ENCODE measurements at places on chromosomes 13 and 19.

DNA sequence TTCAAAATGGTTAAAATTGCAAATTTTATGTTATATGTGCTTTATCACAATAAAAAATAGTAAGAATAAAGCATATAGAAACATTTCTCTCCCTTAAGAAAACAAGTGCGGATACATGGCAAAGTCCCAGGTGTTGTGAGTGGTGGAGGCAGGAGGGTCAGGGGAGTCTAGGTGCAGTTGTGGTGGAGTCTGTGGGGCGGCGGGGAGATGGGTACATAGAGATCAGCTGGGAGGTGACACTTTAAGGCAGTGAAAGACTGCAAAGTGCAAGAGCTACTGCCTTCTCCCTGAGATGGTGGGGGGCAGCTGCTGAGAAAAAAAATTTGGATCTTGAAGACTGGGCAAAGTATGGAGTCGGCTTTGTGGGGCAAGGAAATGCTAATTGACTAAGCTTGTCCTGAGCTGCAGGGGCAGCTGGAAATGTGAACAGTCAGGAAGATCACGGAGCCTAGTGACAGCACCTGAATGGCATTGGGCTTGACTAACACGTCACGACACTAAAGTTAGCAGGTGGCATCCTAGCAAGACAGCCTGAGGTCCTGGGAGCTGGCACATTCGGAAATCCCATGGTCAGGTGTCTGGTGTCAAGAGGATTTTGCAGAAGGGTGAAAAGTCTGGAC, 72.9 kb upstream of the IRS2 start:
- DNase-seq, result no peak

DNA sequence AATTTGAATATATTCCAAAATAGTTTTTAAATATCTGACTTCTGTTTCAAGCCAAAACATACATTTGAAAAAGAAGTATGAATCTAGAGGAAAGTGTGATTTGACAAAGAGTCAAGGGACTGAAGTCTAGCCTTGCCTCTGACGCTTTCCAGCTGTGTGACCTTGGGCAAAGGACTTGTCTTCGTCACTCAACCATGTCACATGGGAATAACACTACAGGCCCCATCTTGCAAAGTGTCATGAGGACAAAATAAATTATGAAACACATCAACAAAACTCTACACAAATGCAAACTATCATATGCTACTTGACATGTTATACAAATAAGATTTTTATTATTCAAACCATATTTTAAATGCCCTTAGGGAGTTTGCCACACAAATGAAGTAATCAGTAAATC, 73.0 kb downstream of the CYSLTR2 start:
- no peak for DNase-seq

GRCh38 chr13:100530671-100531213, 57.8 kb downstream of the GGACT start:
- no peak for DNase-seq

- no peak for DNase-seq
These were observed 15.2 kb upstream of the PAK4 start for GRCh38 chr19:39110263-39110967.

GRCh38 chr13:30148171-30148754, 159.1 kb downstream of the KATNAL1 start:
- no peak for DNase-seq

- no peak for DNase-seq
These were observed 6.0 kb downstream of the WDR18 start for GRCh38 chr19:990119-990571.

DNA sequence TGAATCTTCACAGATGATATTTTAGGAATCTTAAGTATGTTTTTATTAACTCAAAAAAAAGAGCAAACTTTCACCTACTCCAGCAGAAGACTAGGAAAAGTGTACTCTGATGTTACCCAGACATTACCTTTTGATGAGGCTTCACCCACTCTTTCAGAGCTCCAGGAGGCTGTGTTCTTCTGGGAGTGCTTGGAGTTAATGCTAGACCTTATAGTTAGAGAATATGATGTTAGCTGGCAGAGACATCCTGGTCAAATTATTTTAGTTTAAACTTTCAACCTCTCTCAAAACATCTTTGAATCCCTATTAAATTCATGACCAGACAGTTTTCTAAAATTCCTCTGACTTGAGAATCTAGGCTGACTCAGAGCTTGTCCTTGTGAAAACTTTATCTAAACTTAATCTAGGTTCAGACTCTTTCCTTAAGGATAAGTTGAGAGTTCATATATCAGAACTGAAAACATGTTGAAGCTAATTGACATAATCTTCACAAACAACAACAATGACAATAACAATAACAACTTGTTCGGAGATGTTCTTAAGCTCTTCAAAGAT, 82.8 kb downstream of the ITGBL1 start:
- no peak for DNase-seq

DNA sequence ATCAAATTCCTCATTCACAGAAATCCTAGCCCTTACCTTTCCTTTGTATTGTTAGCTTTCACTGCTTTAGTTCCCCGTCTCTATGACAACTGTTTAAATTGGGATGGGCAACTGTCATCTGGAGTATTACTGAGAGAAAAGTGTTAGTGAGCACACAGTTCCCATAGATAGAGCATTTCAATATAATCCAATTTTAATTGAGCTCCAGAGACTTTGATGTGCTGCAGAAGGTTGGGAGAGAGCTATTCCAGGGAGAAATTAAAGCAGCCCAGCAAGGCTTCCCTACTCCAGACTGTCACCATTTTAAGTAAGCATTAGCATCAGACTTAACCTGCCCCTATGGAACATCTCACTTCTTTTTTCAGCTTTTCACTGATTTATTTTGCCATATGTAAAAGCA, 55.0 kb upstream of the MAB21L1 start:
- no peak for DNase-seq

DNA sequence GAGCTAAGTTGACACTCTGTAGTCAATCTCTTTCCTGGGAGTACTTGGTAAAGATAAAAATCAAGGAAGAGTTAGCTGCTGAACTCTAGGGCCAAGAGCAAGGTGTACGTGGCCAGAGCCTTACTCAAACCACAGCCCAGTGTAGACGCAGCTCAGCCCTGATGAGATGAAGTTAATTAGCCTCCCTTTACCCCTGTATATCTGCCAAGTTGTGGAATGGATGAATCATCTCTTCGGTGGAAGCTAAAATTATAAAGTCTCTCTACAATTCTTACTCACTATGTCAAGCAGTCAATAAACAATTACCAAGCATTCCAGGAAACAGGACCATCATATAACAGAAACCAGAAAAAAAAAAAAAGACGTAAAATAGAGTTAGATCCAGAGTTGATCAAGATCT, 146.9 kb upstream of the UFM1 start:
- DNase-seq, result peak; percentile 19

GRCh38 chr19:1809678-1810077, 2.4 kb downstream of the ATP8B3 start:
- DNase-seq, result no peak

- DNase-seq, result no peak
These were observed 5.7 kb downstream of the ZNF132 start for GRCh38 chr19:58434217-58434616.

DNA sequence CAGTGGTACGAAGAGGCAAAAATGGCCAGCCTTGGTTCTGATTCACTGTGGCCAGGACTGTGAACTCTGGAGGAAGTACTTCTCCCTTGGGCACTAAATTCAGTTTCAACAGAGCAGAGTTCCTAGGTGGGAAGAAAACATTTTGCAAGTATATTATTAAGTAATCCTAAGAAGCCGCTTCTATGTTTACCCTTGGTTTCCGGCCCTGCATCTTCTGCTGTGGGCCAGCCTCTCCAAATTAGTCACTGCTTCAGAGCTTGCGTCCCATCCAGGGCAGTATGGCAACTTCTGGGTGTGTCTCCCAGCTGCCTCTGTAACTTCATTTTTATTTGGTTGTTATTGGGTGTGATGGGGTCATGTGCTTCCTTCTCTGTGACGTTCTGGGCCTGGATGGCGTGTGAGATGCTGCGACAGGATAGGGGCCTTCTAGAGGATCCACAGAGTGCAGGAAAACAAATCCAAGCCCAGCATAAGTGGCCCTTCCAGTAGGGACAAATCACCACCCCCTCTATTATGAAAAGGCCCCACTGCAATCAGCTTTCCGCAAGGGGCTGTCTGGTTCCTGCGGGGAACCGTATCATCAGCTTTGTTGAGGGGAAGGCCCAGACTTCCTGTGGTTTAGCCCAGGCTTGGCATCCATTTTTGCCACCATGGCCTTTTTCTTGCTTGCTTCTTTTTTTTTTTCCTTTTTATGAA, 55.1 kb upstream of the C1QTNF9 start:
- no peak for DNase-seq

DNA sequence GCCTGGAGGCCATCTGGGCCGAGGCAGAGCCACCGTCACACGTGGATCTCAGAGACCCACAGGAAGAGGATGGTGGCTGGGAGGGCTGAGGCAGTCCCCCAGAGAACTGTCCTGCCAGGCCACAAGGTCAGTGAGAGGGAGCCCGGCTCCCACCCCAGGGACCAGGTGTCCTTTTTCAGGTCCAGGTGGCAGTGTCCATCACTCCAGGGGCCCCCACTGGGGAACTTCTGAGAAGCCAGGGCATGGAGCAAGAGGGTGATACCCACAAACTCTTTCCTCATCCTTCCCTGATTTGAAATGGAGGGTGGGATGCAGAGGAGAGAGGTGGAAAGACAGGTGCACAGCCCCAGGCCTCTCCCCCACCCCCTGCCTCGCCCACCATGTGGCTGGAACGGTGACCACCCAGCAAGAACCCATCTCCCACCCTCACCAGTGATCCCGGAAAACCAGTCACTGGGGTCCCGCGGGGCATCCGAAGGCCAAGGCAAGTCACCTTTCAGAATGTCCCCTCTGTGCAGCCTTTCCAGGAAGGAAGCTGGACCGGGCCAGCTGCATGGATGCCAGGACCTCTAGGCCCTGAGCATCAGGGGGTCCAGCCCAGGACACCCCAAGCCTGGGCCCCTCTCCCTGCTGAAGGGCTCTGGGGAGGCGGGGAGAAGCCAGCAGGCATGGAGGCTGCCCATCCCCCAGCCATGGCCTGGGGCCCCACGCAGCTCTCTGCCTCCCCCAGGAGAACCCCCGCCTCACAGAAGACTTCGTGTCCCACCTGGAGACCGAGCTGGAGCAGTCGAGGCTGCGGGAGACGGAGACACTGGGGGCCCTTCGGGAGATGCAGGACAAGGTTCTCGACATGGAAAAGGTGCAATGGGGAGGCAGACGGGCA, 14.1 kb downstream of the PRR36 start:
- no peak for DNase-seq

- no peak for DNase-seq
These were observed 98.3 kb downstream of the SLC7A1 start for GRCh38 chr13:29497137-29497654.

DNA sequence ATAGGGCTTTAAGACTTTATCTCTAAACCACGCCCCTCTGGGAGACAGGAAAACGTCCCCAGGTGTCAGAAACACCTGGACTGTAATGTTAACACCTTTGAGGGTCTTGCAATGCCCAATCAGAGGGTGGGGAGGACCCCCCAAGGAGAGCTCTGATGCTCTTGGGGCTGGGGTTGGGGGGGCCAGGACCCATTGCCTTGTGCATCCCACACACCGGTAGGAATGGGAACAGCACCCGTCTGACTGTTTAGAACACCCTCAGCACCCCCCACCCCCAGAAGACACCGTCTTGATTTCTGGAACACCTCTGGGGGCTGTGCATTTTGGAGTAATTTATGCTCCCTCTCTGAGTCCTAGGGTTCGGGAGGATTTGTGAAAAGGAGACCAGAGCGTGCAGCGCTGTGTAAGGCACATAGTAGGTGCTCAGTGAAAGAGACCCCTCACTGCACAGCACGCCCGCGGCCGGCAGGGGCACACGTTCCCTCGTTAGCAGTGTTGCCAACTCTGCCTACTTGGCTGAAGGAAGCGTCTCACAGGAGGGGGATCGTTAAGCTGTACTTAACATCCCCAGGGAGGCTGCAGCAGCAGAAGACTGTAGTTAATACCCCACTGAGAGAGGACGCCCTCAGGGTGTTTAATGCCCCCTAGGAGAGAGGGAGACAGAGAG, 2.8 kb upstream of the ERFL start:
- DNase-seq, result no peak

- no peak for DNase-seq
These were observed 97.9 kb downstream of the GGACT start for GRCh38 chr13:100490692-100491091.

- no peak for DNase-seq
These were observed 13.8 kb downstream of the SIPA1L3 start for GRCh38 chr19:37920591-37921450.

GRCh38 chr13:101846701-101847100, 394.2 kb downstream of the ITGBL1 start:
- DNase-seq, result no peak

GRCh38 chr19:17807731-17808316, 12.9 kb downstream of the B3GNT3 start:
- no peak for DNase-seq

DNA sequence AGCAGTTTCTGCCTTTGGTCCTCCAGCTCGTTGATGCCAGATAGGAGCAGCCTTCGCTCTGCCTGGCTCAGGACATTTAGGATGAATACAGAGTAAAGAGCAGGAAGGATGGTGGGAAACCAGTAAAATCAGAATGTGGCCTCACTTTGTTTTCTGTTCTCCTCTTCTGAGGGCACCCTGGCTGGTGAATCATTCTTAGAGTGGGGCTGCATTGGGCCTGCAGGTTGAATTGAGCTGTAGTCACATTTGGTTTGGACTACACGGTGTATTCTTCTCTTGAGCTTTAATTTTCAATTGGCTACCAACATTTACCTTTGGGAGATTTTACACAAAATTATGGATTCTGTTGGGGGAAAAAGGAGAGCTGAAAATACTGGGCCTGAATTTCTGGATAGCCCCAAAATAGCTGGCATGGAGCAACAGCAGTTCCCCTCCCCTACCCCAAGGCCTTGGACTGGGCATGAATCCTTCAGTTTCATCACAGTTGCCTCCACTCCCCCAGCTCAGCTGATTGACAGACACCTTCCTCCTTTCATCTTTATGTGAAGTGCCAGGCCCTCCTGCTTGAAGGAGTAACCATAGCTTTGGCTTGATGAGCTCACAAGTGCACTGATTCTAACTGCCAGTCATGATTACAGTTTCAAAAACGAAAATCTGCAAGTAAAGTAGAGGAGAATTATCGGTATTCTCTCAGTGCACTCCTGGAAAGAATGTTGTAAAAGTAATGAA, 24.3 kb downstream of the ERCC5 start:
- no peak for DNase-seq

DNA sequence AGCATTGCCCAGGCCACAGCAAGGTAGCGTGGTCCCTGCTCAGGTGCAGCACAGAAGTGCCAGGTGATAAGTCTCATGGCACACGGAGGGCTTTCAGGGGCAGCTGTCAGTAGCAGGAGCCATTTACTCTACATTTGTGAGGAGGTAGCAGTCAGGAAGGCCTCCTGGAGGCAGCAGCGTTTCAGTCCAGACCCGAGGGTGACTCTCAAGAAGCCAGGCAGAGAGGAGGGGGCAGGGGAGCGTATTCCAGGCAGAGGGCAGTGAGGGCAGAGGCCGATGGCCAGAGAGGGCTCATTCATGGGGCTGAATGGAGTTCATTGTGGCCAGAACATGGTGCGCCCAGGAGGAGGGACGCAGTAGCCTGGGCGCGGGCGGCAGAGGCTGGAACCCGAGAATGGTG, 8.9 kb downstream of the PIAS4 start:
- DNase-seq, result no peak

- DNase-seq, result no peak
These were observed at the start of gene SEMA6B for GRCh38 chr19:4559569-4559968. TSS of gene SEMA6B (minus strand) at chr19:4559684. CDS start at chr19:4558457, 1,227 bp downstream.

- DNase-seq, result no peak
These were observed 40.2 kb upstream of the GPR183 start for GRCh38 chr13:99347335-99347878.
